ENCODE measurements at places on chromosomes 13 and 19.
A peak's percentile ranks its signal among the peaks of the same experiment; 100 is the strongest.

DNA sequence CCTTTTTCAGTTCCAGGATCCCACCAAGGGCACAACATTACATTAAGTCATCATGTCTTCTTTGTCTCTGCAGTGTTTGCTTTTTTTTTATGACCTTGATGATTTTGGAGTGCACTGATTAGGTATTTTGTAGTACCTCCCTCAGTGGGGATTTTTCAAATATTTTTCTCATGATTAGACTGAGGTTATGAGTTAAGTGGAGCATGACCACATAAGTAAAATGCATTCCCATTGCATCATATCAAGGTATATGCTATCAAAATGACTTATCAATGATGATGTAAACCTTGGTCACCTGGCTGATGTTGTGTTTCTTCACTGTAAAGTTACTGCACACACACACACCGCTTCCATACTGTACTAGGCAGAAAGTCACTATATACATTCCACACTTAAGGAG lies 96.7 kb upstream of the TRPC4 start:
- DNase-seq: no peak

GRCh38 chr13:94204946-94205345 lies 274.5 kb downstream of the DCT start:
- no peak for DNase-seq

- peak; percentile 62 for DNase-seq
Measured at GRCh38 chr19:3849092-3849491, 19.7 kb downstream of the ZFR2 start.

DNA sequence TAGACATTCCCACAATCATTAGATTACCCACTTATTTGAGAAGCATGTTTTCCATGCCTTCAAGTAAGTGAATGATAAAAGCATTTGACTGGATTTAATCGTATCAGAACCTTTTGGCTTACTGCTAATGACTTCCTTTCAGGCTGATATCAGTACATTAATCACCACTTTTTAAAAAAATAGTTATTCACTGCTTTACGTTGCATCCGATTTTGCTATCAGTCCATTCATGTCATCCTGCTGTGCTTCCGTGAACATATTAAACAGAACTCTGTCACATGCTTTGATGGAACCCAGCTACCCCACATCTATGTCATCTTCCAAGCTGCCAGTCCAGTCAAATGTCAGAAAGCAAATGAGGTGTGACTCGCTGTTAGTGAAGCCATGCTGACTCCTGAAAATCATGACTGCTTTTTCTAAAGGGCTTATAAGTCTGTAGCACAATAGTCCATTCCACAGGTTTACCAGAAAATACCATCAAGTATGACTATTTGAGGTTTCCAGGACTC lies 440.9 kb downstream of the IRS2 start:
- DNase-seq: no peak

- DNase-seq: no peak
Measured at GRCh38 chr13:30398601-30399072, 23.7 kb upstream of the UBE2L5 start.

All from CD8-positive, alpha-beta memory T cell (primary cell).